ENCODE measurements at places on chromosomes 1 and 21.

GRCh38 chr1:204132718-204133117, 19.1 kb downstream of the ETNK2 start:
- no peak for DNase-seq

DNA sequence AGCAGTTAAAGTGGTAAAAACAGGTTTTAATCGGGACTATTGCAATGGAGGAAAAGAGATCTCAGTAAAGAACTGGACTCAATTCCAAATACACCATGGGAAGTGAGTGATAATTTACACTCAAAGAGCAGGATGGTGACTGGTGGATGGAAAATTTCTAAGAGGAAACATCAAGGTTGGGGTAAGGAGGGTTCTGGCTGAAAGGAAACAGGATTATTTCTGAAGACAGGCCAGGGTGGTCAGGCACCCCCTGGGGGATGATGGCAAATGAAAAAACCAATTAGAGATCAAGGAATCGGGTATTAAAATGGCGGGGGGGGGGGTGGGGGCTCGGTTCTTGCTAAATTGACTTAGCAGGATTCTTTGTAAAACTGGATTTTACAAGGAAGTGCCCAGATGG, 12.3 kb upstream of the HSD11B1 start:
- no peak for DNase-seq

DNA sequence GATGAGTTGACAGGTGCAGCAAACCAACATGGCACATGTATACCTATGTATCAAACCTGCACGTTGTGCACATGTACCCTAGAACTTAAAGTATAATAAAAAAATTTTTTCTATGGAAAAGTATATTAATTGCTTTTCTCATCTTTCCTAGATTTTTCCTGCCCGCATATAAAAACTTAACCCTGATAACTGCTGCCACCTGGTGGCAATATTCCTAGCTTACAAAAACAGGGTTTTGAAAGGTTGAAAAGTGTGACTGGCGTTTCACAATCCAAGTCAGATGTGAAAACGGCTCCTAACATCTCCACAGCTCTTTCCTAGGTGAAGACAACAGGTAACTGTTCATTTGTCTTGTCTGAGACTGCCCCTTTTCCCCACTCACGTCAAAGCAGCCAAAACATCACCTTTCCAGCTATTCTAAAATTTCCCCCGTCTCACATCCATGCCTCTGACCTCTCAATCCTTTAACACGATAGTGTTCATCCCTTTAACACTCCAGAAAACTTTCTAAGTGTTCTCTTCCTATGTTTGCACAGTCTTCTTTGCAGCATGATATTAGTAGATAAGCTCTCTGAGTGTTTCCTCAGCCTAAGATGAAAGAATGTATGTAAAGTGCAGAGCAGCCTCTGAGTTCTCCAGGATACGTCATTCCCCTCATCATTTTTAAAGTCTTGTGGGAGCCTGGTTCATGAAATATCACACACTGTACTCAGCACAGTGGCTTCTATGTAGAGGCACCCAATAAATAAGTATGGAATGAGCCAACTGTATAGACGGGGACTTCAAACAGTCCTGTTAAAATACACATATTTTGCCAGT, 27.5 kb downstream of the OVGP1 start:
- DNase-seq: peak; percentile 41

- no peak for DNase-seq
These were observed 62.3 kb upstream of the ETV3 start for GRCh38 chr1:157200451-157200850.

DNA sequence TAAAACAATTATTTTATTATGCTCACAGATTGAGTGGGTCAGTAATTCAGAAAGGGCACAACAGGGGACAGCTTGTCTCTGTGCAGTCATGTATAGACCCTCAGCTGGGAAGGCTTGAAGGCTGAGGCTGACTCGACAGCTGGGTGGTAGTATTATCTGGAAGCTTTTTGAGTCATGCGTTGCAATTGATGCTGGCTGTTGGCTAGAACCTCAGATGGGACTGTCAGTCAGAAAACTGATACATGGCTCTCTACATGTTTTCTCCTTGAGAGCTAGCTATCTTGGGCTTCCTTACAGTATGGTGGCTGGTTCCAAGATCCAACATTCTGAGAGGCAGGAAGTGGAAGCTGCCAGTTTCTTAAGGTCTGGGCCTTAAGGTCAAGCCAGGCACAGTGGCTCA, 61.5 kb upstream of the SELENON start:
- DNase-seq: no peak

DNA sequence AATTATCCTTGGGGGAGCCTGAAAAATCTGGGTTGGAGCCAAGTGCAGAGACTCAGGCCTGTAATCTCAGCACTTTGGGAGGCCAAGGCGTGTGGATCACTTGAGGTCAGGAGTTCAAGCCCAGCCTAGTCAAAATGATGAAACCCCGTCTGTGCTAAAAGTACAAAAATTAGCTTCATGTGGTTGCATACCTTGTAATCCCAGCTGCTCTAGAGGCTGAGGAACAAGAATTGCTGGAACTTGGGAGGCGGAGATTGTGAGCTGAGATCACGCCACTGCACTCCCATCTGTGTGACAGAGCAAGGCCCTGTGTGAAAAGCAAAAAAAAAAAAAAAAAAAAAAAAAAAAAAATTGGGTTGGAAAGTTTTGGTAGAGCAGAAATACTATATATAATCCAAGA, 1563.6 kb upstream of the PRMT6 start:
- DNase-seq: no peak

DNA sequence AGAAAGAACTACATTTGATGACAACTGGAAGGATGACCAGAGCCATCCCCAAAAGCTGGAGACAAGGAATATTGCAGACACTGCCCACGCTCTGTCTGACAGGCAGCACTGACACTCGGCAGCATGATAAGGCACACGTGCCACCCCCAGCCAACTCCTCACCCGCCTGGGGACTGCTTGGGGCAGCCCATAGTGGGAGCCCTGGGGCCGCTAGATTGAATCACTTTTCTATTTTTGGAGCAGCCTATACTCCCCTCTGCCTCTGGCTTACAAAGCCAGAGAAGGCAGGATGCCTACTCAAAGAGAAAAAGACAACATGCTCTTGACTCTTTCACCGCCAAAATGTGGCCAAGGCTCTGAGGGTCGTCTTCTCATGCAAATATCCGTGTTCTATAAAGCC, 1.3 kb downstream of the SMG5 start:
- DNase-seq: no peak

All from activated gamma-delta T cell treated with Interleukin-2 at 50 U/mL for 16 hours (primary cell).